ENCODE measurements at places on chromosomes 13 and 19.
A peak's percentile ranks its signal among the peaks of the same experiment; 100 is the strongest.

- peak; percentile 89 for DNase-seq
- H3K27ac ChIP-seq: peak overlapping the region; percentile 80
- H3K4me1 ChIP-seq: peaks cover 23% of the 10 kb centered on the region
- peak overlapping the region; percentile 66 for H3K4me3 ChIP-seq
- H3K36me3 ChIP-seq: no peaks in the 10 kb centered on the region
Observed at GRCh38 chr19:17755977-17756670, 4.8 kb downstream of the FCHO1 start.

DNA sequence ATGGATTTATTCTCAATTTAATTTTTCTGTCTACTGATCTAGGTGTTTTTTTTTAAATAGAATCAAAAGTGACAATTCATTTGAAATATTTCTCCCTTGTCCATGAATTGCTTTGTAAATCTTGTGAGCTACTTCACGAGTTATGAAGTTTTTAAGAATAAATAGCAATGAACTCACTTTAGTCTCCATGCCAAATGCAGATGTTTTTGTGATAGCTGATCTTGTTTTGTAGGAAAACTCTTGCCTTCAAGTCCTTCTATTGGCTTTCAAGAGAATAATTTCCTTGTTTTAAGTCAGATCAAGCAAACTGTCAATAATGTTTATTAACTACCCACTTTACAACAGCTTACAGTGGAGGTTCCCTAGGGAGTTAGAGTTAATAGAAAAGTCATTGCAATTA, 99.8 kb downstream of the ITGBL1 start:
- no peak overlapping the region for H3K27ac ChIP-seq
- no peak for DNase-seq
- no peak overlapping the region for H3K4me3 ChIP-seq
- H3K36me3 ChIP-seq: no peaks in the 10 kb centered on the region

- no peaks in the 10 kb centered on the region for H3K4me1 ChIP-seq
- DNase-seq: no peak
Observed at GRCh38 chr19:46115396-46116106, 8.9 kb downstream of the IGFL3 start.

DNA sequence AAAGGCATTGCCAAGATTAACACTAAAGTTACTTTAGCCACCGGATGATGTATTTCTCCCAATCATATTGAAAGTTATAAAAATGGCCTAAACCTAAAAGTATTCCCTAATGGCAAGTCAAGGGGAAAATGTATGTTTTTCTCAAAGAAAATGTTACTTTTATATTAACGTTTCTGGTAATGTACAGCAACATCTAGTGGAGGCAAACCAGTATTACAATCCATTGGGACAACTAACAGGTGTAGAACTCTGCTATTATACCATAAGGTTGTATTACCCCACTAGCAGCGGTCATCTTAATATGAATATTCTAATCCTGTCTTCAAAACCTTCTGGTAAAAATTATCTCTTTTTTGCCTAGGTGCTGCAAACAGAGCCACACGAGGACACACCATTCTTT, 69.2 kb downstream of the ZNF100 start:
- peaks cover 2% of the 10 kb centered on the region for H3K27me3 ChIP-seq
- DNase-seq: no peak
- peak overlapping the region; percentile 48 for H3K27ac ChIP-seq
- H3K4me3 ChIP-seq: no peak overlapping the region
- H3K4me1 ChIP-seq: no peaks in the 10 kb centered on the region
- peaks cover 9% of the 10 kb centered on the region for H3K36me3 ChIP-seq

- H3K36me3 ChIP-seq: no peaks in the 10 kb centered on the region
- no peak overlapping the region for H3K4me3 ChIP-seq
- H3K27ac ChIP-seq: no peak overlapping the region
- DNase-seq: no peak
- H3K4me1 ChIP-seq: no peaks in the 10 kb centered on the region
Observed at GRCh38 chr19:35316560-35316959, 12.4 kb upstream of the CD22 start.

GRCh38 chr13:60392131-60392530, 4.9 kb upstream of the TDRD3 start:
- DNase-seq: no peak
- H3K27me3 ChIP-seq: peaks cover 3% of the 10 kb centered on the region
- no peaks in the 10 kb centered on the region for H3K4me1 ChIP-seq
- H3K4me3 ChIP-seq: no peak overlapping the region
- H3K36me3 ChIP-seq: no peaks in the 10 kb centered on the region

DNA sequence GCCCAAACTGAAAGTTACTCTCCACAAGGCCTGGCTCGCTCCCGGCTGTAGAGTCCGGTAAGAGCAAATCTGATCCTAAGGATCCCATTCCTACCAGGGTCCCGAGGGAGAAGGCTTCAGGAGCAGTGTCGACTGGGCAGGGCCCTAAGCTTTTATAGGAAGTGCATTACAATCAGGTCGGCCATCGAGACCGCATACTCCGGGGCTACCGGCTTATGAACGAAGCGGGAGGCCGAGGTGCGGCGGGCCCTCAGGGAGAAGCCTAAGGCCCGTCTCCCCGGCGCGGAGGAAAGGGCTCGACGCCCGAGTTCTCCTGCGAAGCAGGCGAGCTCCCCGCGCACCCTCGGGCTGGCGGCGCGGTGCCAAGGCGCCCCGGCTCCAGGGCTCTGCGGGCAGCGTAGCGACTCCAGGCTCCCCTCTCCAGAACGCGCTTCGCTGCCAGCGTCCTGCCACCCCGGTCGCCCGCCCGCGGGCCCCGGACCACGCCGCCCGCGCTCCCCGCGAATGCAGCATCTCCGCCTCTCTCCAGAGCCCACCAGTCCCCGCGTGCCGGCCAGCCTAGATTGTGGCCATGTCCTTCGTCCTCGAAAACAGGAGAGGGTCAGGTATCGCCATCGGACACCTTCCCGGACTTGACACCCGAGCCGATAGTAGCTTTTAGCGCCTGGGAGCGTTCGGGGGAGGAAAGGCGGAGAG, 1.4 kb downstream of the EFNB2 start:
- H3K27ac ChIP-seq: peak overlapping the region; percentile 77
- peak overlapping the region; percentile 95 for H3K4me3 ChIP-seq
- DNase-seq: peak; percentile 53
- peaks cover 7% of the 10 kb centered on the region for H3K27me3 ChIP-seq

DNA sequence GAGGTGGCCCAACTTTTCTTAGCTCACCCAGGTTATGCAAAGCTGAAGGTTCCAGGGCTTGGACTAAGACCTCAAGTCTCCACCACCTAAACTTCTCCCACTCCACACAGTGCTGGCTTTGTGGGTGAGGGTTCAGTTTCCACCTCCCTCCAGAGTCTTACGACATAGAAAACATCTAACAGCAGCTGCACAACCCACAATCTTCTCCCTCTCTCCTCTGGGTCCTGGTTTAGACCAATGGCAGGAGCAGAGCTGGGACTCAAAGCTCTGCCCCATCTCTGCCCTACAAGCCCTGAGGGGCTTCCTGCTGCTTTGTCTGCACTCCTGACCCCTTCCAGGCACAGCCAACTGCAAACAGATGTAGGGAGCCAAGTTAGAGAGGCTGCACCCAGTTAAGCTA, 16.0 kb downstream of the IRGC start:
- peaks cover 13% of the 10 kb centered on the region for H3K36me3 ChIP-seq
- H3K27me3 ChIP-seq: peaks cover 2% of the 10 kb centered on the region
- H3K4me1 ChIP-seq: no peaks in the 10 kb centered on the region
- no peak overlapping the region for H3K4me3 ChIP-seq
- DNase-seq: no peak

DNA sequence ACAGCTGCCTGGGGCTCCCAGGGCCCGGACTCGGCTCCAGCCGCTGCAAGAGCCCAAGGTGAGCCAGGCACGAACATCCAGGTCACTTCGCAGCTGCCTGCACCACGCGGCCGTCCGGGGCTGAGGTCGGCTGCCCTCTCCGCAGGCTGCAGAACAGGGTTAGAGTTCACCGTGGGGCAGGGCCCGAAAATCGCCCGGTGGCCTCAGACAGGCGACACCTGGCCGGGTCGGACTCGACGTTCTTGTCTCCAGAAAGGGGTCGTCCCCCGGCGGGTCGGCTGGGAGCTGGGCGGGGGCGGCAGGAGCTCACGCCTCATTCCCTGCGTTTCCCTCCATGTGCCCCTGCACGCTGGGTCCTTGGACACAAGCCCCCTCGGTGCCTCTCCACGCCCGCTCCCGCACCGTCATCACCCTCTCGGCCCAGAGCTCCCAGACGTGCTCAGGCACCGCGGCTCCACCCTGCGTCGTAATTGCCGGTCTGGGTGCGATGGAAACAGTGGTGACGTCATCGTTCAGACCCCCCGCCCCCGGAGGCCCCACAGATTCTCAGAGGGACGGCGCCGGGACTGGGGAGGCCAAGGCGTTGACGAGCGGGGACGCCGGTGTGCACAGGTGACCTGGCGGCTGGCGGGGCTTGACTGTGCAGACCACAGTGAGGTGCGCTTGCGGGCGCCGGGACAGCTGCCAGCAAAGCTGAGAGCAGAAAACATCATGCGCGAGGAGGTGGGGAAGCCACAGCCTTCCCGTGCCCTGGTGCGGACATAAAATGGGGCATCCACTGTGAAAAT, 4.0 kb upstream of the GRIN3B start:
- peak; percentile 53 for DNase-seq
- peaks cover 11% of the 10 kb centered on the region for H3K27me3 ChIP-seq
- H3K36me3 ChIP-seq: no peaks in the 10 kb centered on the region
- no peak overlapping the region for H3K27ac ChIP-seq
- H3K4me1 ChIP-seq: peaks cover 3% of the 10 kb centered on the region

DNA sequence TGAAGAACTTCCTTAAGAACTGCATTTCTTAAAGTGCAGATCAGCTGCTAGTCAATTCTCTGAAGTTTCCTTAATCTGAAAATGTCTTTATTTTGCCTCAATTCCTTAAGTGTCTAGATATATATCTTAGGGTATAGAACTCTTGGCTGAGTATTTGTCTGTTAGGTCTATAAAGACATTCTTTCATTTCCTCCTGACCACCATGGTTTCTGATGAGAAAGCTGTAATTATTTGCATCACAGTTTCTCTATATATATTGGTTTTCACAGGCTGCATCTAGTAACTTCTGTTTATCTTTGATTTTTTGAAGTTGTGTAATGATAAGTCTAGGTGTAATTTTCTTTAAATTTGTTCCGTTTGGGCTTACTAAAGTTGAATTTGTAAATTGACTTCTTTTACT, 15.2 kb downstream of the NDFIP2 start:
- H3K4me3 ChIP-seq: no peak overlapping the region
- H3K4me1 ChIP-seq: no peaks in the 10 kb centered on the region
- no peak for DNase-seq
- H3K27ac ChIP-seq: no peak overlapping the region
- no peaks in the 10 kb centered on the region for H3K27me3 ChIP-seq

DNA sequence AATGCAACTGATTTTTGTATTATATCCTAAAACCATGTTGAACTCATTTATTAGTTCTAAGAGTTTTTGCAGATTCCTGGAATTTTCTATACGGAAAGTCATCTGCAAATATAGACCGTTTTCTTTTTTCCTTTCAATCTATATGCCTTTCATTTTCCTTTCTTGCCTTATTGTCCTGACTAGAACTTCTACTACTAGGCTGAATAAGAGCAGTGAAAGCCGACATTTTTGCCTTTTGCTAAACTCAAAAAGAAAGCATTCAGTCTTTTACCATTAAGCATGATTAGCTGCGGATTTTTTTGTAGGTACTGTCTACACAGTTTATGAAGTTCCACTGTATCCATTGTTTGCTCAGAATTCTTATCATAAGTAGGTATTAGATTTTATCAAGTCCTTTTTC, 328.4 kb downstream of the TEX29 start:
- peaks cover 3% of the 10 kb centered on the region for H3K27me3 ChIP-seq
- no peak for DNase-seq
- H3K36me3 ChIP-seq: no peaks in the 10 kb centered on the region
- H3K4me1 ChIP-seq: no peaks in the 10 kb centered on the region
- H3K27ac ChIP-seq: no peak overlapping the region
- no peak overlapping the region for H3K4me3 ChIP-seq

DNA sequence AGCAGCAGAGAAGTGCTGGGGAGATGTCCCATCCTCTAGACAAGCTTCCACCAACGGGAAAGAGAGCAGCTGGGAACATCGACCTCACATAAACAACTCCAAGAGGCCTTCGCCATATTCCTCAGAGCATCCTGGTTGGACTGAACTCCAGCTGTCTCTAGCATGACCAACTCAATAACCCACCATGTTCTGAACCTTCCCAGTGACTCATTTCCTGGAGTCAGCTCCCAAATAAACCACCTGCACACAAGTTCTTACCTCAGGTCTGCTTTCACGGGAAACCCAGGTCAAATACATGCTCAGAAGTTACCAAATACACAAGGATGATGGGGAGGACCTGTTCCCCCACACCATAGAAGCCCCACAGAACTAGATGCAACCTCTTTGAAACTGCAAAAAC, 878.5 kb downstream of the UQCRFS1 start:
- no peak overlapping the region for H3K27ac ChIP-seq
- no peaks in the 10 kb centered on the region for H3K4me1 ChIP-seq
- H3K27me3 ChIP-seq: no peaks in the 10 kb centered on the region
- no peaks in the 10 kb centered on the region for H3K36me3 ChIP-seq
- no peak for DNase-seq
- no peak overlapping the region for H3K4me3 ChIP-seq

GRCh38 chr13:45280011-45280410, 61.0 kb downstream of the TPT1 start:
- H3K4me1 ChIP-seq: peaks cover 8% of the 10 kb centered on the region
- peaks cover 8% of the 10 kb centered on the region for H3K36me3 ChIP-seq
- H3K27me3 ChIP-seq: no peaks in the 10 kb centered on the region
- DNase-seq: no peak
- no peak overlapping the region for H3K4me3 ChIP-seq

DNA sequence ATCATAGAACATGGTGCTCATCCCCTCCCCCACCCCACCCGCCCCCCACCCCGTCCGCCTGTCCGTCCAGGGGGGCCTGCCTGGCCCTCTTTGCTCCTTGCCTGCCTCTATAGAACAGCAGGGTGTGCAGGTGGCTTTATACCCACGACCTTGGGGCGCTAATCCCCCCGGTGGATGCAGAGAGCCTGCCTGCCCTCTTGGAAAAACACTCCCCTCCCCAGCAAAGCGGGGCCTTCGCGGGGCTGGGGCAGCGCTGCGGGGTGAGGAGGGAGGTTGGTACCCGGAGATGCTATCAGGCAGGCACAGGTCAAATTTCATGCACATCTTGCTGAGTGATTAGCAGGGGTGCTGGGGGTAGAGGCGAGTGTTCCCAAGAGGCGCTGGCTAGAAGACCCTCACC, 21.9 kb downstream of the RFX1 start:
- H3K4me1 ChIP-seq: peaks cover 8% of the 10 kb centered on the region
- peaks cover 4% of the 10 kb centered on the region for H3K27me3 ChIP-seq
- DNase-seq: no peak

DNA sequence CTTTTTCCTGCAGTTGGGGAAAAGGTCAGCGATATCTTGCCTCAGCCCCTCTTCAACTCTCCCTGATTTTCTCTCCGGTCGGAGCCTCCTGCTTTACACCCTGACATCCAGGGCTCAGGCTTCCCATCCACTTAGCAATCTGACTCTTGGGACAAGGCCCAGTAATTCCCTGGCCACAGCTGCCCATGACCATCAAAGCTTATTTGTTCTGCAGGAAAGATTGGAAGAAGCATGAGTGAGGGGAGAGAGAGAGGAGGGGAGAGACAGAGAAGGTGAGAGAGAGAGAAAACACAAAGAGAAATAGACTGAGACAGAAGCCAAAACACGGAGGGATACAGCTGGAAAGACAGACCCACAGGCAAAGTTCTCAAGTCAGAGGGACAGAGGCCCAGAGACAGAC, 13.7 kb downstream of the SYT3 start:
- H3K36me3 ChIP-seq: no peaks in the 10 kb centered on the region
- no peaks in the 10 kb centered on the region for H3K4me1 ChIP-seq
- peaks cover 8% of the 10 kb centered on the region for H3K27me3 ChIP-seq
- DNase-seq: no peak
- H3K4me3 ChIP-seq: no peak overlapping the region
- no peak overlapping the region for H3K27ac ChIP-seq

GRCh38 chr19:47444388-47444821, 25.1 kb upstream of the MEIS3 start:
- peak overlapping the region; percentile 81 for H3K4me3 ChIP-seq
- H3K36me3 ChIP-seq: no peaks in the 10 kb centered on the region
- peak overlapping the region; percentile 87 for H3K27ac ChIP-seq
- peaks cover 27% of the 10 kb centered on the region for H3K27me3 ChIP-seq

Data from glutamatergic neuron (in vitro differentiated cells).